ENCODE measurements at places on chromosomes 4 and X.

- DNase-seq, result no peak
These were observed 101.1 kb upstream of the SHISA3 start for GRCh38 chr4:42296196-42296595.

DNA sequence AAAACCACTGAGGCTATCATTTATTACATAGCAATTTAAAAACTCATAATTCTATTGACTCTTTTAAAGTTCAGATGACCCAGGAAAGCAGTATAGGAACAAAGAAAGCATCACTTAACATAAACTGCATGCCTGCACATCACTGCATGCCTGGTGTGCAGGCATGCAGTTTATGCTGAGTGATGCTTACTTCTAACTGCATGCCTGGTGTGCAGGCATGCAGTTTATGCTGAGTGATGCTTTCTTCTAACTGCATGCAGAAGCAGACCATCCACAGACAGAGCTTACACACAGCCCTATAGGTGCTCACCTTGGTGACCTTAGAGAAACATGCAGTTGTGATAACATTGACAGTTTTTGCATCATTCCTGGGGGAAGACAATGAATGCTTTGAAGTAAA, 17.0 kb downstream of the SDAD1 start:
- no peak for DNase-seq

- no peak for DNase-seq
These were observed 172.4 kb downstream of the PRDM5 start for GRCh38 chr4:120750152-120750525.

GRCh38 chrX:71547339-71547738, 14.4 kb downstream of the OGT start:
- DNase-seq, result no peak

DNA sequence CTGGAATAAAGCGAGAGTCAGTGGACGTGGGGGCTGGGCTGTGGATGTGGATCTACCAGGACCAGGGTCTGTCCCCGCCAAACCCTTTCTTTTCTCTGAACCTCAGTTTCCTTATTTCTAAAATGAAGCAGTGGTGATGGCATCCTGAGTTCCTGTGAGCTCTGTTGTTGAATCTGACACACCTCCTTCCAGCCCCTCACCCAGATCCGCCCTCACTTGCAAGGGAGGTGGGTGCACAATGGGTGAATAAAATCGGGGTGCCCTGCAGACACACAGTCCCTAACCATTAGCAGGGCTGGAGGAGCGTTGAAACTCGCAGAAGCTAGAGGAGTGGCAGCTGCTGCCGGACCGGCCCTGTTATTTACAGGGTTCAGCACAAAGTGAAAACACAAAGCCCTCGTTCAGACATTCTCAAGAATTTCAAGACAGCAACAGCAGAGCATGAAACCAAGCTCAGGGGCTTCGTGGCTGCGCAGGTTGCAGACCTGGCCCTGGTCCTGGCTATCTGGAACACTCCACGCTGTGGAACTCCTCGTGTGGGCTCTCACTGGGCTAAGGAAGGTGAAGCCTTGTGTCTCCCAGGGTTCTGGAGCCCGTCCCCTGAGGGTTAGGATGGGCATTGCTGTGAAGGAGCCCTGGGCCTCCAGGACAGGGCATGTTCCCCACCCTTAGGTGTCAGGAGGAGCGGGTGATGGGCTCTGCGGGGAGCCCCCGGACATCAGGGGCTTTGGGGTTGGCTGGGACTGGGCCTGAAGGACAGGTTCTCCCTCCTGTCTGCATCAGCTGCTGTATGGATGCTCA, 42.9 kb downstream of the PSAPL1 start:
- no peak for DNase-seq

DNA sequence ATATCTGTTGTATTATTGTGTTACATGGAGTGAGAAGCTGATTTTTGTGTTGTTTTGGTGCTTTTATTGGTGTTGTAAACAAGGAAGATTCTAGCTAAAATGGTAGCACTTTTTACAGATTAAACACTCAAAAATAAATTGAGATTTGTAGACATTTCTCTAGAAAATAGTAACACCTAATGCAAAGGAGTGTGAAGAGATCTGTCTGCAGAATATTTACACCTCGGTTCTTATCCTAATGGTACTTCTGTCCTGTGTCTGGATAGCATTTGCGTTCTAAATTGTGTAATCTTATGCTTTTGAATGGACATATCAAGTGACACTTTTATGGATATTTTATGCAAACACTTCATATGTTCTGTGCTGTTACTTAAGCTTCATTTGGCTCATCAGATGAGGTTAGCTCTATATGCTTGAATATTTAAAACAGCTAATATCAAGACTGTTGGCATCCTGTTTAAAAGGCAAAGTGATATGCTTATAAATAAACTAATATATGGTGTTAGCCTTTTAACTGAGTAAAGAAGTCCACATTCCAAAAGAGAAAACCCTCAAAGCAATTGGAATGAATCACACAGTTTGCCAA, 6.0 kb downstream of the PCDH7 start:
- no peak for DNase-seq

DNA sequence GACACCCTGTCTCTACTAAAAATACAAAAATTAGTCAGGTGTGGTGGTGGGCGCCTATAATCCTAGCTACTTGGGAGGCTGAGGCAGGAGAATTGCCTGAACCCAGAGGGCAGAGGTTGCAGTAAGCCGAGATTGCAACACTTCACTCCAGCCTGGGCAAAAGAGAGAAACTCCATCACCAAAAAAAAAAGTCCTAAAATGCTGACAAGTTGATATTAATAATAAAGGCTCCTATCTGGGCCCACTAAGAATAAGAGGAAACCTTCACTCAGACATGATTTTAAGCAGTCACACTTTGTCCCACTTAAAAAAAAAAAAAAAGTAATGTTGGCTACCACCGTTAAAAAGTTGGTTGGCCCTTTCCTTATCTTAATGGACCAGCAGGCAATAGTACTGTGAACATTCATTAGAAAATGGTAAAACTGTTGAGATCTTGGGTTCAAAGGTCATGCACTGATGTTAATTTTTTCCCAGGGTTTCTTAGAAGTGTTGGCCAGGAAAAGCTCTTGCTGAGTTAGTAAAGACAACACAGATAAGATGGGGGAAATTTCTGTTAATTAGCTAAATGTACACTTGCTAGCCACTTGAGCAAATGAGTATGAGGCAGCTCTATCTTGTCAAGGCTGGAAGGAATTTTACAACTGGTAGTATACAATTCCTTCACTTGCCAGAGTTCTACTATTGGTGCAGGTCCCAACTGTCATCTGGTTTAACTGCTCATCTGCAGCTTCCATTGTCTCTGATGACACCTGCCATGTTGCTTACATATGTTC, 43.6 kb upstream of the BMP2K start:
- DNase-seq, result no peak

All from activated CD8-positive, alpha-beta memory T cell treated with anti-CD3 and anti-CD28 coated beads, Interleukin-2, amount 50 U/mL, for 4 hours (primary cell).